Effector memory CD8-positive, alpha-beta T cell (primary cell): ENCODE measurements at places on chromosomes 3 and 15.

- peaks cover 3% of the 10 kb centered on the region for H3K36me3 ChIP-seq
- no peak for DNase-seq
- no peaks in the 10 kb centered on the region for H3K27me3 ChIP-seq
- no peak overlapping the region for H3K4me3 ChIP-seq
- no peak overlapping the region for H3K27ac ChIP-seq
Observed at GRCh38 chr3:136805795-136806194, 13.1 kb upstream of the SLC35G2 start.

DNA sequence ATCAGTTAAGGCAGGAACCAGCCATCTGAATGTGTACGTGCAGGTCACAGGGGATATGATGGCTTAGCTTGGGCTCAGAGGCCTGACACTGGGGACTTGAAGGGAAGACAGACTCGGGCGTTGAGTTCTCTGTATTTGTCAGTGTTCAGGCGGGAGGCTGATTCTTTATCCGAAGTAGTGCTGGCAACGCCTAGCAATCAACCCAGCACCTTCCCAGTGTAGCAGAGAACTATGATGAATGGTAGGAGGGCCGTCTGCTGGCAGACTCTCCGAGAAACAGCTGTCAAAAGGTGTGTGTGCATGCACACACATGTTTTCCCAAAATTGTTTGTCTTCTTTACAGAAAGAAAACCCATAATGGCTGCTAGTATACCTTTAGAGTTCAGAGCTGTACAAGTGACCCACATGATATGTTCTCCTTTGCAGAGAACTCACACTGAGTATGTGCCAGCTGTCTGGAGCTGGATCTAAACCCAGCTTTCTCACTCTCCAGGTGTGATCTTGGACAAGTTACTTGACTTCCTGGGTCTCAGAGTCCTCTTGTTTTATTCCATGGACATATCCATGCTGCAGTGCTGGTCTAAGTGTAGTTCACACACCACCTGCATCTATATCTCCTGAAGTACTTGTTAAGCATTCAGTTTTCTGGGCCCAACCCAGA is 74.5 kb upstream of the LARS2 start:
- no peaks in the 10 kb centered on the region for H3K36me3 ChIP-seq
- peaks cover 72% of the 10 kb centered on the region for H3K27me3 ChIP-seq
- H3K4me1 ChIP-seq: no peaks in the 10 kb centered on the region
- no peak for DNase-seq

DNA sequence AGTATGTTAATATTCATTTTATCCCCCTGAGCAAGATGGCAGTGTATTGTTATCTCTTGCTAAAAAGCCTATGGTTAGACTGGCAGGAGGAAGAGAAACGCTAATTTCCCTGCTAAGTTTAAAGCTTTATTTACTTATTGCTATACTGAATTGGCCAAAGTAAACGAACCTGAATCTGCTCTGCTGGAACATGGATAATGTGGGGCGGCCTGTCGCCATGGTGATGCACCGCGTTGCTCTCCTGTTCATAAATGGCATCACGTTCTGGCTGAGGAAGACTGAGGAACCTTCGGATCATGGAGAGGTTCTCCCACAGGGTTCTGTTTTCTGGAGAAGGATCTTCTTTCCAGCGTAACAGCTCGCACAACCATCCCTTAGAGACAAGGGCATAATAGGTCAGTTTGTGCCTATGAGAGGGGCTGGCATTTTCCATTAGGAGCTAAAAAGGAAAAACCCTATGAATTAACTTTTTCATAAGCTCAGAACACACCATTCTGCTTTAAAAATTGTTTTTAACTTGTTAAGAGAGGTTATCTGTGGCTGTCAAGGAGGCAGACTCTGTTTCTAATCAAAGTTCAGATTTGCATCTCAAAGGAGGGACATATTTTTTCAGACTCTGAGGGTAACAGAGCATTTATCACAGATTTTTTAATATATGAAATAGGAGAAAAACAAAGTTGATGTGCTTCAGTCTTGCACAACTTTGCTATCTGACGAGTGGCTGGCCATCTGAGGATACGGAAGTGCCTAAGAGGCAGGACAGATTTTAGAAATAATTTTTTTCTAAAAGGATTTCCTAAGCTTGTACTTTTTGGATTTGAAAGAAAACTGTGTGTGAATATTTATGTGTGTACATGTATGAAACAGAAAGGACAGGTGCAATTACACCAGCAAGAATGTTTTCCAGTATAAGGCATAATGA is 73.1 kb downstream of the SATB1 start:
- H3K27me3 ChIP-seq: no peaks in the 10 kb centered on the region
- peak overlapping the region; percentile 19 for H3K27ac ChIP-seq
- H3K4me3 ChIP-seq: no peak overlapping the region
- peaks cover 49% of the 10 kb centered on the region for H3K36me3 ChIP-seq
- H3K4me1 ChIP-seq: peaks cover 4% of the 10 kb centered on the region

GRCh38 chr3:23916152-23916885 is 471 bp downstream of the NKIRAS1 start:
- peak overlapping the region; percentile 98 for H3K27ac ChIP-seq
- H3K36me3 ChIP-seq: peaks cover 49% of the 10 kb centered on the region
- H3K4me3 ChIP-seq: peak overlapping the region; percentile 98
- H3K4me1 ChIP-seq: peaks cover 44% of the 10 kb centered on the region
- no peak for DNase-seq

DNA sequence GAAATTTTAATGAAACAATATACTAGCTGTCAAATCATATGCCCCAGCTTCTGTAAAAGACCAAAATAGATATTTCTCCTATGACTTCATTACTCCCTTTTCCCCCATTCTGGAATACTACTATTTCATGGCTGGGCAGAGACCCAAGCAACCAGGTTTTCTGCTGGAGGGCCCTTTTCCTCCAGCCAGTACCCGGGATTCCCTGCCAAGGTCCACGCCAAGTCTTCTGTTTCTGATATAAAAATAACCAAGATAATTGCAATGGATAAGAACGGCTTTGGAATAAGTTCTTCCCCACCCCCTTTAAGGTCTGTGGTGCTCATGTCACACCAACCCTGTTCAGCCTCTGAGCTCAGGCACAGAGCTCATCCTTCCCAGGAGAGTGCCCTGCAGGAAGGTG is 17.2 kb upstream of the NMNAT3 start:
- no peak overlapping the region for H3K4me3 ChIP-seq
- DNase-seq: no peak
- H3K27ac ChIP-seq: no peak overlapping the region
- no peaks in the 10 kb centered on the region for H3K36me3 ChIP-seq
- H3K27me3 ChIP-seq: no peaks in the 10 kb centered on the region

DNA sequence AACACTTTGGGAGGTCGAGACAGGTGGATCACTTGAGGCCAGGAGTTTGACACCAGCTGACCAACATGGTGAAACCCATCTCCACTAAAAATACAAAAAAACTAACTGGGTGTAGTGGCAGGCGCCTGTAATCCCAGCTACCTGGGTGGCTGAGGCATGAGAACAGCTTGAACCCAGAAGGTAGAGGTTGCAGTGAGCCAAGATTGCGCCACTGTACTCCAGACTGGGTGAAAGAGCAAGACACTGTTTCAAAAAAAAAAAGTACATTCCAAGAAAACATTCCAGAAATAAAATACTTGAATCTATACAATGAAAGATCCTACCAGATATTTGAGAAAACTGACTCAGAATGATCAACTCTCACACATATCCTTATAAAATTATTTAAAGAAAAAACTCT is 30.4 kb downstream of the TFDP2 start:
- peaks cover 5% of the 10 kb centered on the region for H3K36me3 ChIP-seq
- no peaks in the 10 kb centered on the region for H3K27me3 ChIP-seq
- H3K4me1 ChIP-seq: peaks cover 14% of the 10 kb centered on the region

DNA sequence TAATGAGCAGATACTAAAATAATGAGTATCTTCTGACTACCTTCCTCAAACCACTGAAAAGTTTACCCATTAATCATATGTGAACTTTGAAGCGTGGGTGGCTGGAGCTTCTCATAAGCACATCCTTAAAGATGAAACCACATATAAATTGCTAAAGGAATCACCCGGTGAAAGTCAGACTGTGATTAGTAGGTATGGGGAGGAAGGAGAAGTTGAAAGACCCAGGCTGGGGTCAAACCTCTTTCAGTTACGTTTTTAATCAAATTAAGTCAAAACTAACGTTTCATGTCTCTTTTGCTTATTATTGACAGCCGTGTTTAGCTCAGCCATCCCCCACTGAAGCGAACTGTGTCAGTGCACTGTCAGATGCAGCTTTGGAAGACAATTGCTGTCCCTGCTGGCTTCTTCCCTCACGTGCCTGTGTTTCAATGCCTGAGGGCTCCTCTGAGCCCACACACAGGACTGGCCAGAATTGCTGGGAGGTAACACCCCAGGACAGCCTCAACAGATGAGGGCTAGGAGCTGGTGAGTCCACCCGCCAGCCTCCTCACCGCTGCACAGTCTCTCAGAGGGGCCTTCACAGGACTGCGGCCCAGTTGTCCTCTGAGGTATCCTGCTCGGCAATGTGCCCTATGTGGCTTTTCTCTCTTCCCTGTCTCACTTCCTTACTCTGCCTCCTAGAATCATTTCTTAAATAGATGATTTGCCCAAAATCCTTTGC is 29.3 kb upstream of the SH3BP5 start:
- no peak for DNase-seq
- no peaks in the 10 kb centered on the region for H3K27me3 ChIP-seq
- H3K4me1 ChIP-seq: peaks cover 26% of the 10 kb centered on the region
- no peak overlapping the region for H3K4me3 ChIP-seq

DNA sequence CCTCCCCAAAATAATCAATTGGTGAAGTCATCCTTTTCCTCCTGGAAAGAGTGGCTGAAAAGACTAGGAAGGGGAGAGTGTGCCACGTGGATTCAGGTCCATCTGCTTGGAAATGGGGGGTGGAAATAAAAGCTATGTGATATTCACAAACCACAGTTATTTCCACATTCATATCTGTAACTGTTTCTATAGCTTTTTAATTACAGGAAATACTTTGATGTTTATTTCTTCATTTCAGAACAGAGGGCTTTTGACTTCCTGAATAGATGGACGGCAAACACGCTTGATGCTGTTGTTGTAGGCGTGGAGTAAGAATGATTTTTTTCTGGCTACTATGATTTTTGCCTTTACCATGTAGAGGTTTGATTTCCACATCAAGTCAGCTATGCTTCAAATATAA is 10.1 kb downstream of the AADACL2 start:
- H3K4me1 ChIP-seq: no peaks in the 10 kb centered on the region
- DNase-seq: no peak
- H3K27ac ChIP-seq: no peak overlapping the region
- no peaks in the 10 kb centered on the region for H3K27me3 ChIP-seq
- H3K36me3 ChIP-seq: no peaks in the 10 kb centered on the region
- no peak overlapping the region for H3K4me3 ChIP-seq

DNA sequence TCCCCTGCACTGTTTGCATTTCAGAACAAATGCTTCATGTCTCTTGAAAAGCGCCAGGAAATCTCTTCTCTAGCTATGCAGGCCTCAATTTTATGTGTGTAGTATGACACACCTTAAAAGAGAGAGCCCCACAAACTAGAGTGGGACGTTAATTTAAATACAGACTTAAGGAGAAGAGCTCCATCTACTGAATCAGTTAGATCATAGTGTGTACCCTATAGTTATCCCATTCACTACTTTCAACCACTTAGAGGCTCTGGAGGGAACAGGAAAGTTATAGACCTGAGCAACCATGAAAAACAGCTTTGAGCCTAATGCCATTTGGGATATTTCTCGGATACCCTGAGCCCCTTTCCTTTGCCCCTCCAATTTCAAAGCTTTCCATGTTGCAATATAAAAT is 153.7 kb downstream of the TIGIT start:
- no peaks in the 10 kb centered on the region for H3K36me3 ChIP-seq
- H3K4me3 ChIP-seq: no peak overlapping the region
- DNase-seq: no peak
- no peaks in the 10 kb centered on the region for H3K27me3 ChIP-seq

DNA sequence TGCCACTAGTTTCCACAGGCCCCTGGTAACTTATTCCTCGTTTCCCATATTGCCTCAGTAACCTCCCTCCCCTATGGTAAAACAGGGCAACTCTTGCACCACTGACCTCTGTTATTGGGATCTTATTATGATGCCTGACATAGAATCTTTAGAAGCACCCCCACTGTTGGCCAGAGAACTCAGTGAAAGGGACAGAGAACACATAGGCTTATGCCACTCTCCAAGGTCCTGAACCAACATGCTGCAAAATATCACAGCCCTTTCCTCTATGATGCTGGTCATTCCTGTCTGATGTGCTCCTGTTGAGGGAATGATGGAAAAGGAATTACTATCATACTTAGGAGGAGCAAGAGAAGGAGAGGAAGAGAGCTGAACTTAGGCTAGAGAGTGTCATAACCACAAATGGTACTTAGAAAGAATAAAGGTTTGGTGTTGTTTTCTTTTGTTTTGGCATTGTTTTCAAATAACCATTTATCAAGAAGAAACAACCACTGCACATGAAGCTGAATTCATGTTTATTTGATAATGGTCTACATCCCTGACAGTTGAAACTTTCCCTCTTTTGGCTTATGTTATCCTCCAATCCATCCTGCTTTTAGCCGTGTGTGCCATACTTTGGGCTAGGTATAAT is 330.2 kb downstream of the EPHB1 start:
- H3K36me3 ChIP-seq: no peaks in the 10 kb centered on the region
- H3K4me3 ChIP-seq: no peak overlapping the region
- no peak overlapping the region for H3K27ac ChIP-seq
- no peaks in the 10 kb centered on the region for H3K4me1 ChIP-seq
- no peak for DNase-seq

DNA sequence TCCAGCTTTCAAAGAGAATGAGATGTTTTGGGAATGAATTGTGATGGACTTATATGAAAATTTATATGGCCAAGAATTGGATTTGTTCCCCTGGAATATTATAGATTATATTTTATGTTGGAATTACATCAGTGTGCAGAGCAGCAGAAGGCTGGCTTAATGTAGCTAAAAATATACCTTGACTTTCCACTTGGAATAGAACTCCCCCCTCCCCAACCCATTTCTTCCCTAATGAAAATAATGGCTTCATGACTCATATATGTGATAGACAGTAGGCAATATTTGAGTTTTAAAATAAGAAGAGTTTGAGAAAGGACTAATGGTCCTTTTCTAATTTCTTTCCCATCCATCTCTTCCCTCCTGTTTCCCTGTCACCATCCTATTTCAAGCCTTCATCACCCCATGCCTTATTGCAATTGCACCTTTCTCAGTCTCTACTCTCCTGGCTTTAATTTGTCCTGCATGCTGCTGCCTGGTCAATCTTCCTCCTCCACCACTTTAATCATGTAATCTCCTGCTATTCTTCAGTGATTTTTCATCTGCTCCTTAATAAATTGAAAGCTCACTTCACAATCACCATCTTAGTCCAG is 122.5 kb downstream of the MDFIC2 start:
- no peak overlapping the region for H3K27ac ChIP-seq
- no peaks in the 10 kb centered on the region for H3K4me1 ChIP-seq
- no peaks in the 10 kb centered on the region for H3K36me3 ChIP-seq
- no peaks in the 10 kb centered on the region for H3K27me3 ChIP-seq
- no peak for DNase-seq

DNA sequence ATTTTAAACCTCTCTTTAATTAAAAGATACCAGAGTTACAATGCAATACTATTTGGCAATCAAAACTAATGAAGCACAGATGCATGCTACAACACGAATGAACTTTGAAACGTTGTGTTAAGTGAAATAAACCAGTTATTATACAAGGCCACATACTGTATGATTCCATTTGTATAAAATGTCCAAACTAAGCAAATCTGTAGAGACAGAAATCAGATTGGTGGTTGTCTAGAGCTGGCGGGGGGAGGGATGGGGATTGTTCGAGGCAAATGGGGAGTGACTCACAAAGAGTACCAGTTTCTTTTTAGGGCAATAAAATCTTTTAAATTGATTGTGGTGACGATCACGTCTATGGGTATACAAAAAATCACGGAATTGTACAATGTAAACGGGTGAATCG is 677.0 kb downstream of the NTRK3 start:
- DNase-seq: no peak
- no peaks in the 10 kb centered on the region for H3K27me3 ChIP-seq
- no peak overlapping the region for H3K4me3 ChIP-seq
- H3K36me3 ChIP-seq: no peaks in the 10 kb centered on the region
- no peak overlapping the region for H3K27ac ChIP-seq
